ENCODE measurements at places on chromosomes 5 and 9.

DNA sequence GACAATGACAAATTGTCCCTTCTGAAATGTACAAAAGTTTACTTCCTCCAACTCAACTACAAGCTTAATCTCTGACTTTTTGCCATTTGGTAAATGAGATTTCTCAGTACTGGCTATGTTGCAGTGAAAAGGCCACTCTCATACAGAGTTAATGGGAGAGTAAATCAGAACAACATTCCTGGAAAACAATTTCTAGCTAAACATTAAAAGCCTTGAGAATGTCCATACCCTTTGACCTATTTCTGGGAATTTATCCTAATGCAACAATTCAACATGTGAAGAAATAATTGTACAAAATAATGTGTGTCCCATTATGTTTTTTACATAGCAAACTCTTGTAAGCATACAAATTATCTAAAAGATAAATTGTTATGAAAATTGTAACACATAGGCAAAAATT lies 56.3 kb upstream of the SPEF2 start:
- no peak for DNase-seq

GRCh38 chr9:26057050-26057449 lies 378.8 kb upstream of the TUSC1 start:
- DNase-seq, result no peak

DNA sequence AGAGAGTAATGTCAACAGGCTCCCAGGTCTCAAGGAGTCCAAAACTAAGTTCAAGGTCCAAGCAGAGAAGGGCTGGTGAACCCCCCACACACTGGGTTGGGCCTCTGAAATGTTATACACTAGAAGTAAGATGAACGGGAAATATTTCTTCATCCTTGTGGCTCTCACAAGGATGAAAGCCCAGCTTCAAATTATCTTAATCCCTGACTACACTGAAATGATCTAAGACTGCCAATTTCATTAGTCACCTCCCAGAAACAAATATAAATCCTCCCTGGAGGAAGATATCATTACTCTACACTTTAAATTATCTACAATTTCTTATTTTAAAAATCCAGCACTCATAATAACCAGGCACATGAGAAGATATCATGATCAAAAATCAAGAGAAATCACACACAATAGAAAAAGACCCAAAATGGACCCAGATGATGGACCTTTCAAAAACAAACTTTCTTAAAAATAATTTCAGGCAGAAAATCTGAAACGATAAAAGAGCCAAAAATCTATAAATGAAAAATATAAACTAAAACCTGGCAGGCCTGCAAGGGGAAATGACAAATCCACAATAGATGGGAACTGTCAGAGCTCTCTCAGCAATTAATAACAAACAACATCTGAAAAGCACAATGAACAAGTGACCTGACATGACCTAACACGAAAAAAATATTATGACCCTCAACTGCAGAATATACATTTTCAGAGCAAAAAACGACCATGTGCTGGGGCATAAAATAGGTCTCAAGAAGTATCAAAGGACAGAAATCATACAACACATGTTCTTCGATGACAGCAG lies 117.4 kb downstream of the GPR21 start:
- DNase-seq, result no peak

- no peak for DNase-seq
Measured at GRCh38 chr5:142937374-142937773, 167.2 kb downstream of the ARHGAP26 start.

- peak; percentile 53 for DNase-seq
Measured at GRCh38 chr5:143582869-143583268, 179.4 kb upstream of the NR3C1 start.

Measured in MCF 10A (cell line).